ENCODE measurements at places on chromosomes 3 and 15. TPM values are rescaled to one million over a fixed set of nuclear protein-coding genes. Genes with fewer than 3 reads are reported as not detected.

DNA sequence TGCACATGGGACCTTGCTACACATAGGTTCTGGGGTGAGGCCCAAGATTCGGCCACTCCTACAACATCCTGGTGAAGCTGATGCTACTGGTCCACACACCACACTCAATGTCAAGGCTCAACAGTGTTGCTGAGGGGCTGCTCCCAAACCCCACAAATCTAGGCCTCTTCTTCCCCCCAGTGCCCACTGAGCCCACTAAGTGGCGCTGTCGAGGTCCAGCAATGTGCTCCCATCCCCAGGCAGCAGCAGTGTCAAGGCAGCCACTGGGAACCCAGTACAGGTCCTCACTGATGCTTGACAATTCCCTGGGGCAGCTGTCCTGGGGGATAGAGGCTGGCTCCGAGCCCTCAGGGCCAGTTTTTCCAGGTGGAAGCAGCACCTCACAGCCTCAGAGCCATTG, 21.5 kb downstream of the SCN5A start:
- peak; percentile 51 for DNase-seq

DNA sequence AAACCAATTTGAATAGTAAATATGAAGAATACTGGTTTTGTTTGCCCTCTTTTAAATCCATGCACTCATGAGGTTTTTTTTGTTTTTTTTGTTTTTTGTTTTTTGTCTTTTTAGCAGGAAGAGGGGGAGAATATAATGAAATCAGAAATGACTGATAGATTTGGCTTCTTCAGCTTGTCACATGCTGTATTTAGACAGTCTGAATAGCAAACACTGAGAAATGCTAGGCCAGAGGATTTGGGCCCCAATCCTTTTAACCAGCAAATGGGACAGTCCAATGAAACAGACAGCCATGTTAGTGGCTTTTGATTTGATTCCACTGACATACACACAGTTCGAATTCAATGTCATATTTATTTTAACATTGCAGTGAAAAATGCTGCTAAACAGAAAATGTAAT, 14.2 kb upstream of the CEP152 start:
- DNase-seq, result no peak

GABRB3 gene
- 0.40 TPM for total RNA-seq

GRCh38 chr3:124281453-124282316, 289.8 kb upstream of the ROPN1 start:
- DNase-seq, result peak; percentile 74

GRK7 gene
- not detected for total RNA-seq

- DNase-seq, result no peak
Measured at GRCh38 chr3:12458901-12459300, 25.4 kb upstream of the TSEN2 start.

DNA sequence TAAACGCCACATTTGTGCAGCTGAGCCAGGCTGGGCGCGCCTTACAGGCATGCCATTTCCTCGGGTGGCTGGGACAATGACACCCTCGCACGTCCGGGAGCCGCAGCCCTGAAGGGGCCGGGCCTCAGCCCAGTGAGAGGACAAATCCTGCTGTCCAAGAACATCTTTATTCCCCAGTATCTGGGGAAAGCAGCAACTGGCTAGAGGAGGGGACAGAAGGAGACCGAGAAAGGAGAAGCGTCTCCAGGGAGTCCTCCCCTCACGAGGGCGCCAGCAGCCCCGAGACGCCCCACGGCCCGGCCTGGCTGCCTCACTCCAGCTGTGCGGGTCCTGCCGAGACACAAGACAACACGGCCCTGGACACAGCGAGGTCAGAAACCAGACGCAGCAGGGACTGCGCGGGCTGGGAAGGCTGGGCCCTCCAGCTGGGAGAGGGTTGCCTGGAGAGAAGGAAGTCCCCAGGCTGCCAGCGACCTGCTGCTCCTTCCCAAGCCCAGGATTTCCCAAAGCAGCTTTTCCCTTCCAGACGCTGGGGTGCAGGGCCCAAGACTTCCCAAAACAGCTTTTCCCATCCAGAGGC, 130.2 kb downstream of the CHSY1 start:
- peak; percentile 31 for DNase-seq

SUCNR1 gene
- not detected for total RNA-seq

DNA sequence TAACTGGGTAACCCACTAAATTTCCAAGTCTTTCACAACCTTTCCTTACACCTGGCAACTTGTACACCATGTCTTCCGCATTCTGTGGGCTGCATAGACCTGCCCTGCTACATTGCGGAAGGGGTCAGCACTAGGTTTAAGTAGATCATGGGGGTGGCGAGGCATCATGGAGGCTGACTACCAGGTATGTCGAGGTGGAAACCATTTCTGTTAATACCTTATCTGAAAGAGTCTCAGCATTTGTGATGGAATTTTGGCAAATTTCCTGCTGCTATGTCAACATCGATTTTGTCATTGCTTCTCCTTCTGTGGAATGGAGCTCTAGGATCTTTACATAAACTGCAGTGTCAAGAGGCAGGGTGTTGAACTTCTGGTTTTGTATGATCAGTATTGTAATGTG, 187.2 kb downstream of the GHSR start:
- DNase-seq, result no peak

FBXL22 gene
- 0.20 TPM for total RNA-seq

DNA sequence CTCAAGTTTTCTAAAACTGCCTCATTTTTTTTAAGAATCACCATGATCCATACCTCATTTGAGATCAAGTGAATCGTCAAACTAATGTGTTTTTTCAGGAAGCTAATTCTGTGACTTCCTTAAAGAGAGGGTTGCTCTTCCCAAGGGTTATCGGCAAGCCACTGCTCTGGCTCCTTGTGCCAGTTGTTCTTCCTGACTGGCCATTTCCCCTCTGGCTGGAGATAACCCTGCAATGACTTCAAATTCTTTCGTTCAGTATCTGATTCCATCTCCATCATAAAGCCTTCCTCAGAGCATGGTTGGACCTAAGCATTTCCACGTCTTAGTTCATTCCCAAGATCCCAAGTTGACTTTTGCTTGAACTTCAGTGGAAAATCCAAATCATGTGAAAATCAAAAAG, 167.1 kb downstream of the MECOM start:
- no peak for DNase-seq

ISLR gene
- not detected for total RNA-seq

- no peak for DNase-seq
Measured at GRCh38 chr3:31890742-31891469, 90.2 kb downstream of the OSBPL10 start.

- DNase-seq, result no peak
Measured at GRCh38 chr3:102057781-102058421, 208.6 kb downstream of the NFKBIZ start.

GRCh38 chr3:51986010-51986947, 2.9 kb downstream of the ACY1 start:
- DNase-seq, result no peak

KLF15 gene
- 8.1 TPM for total RNA-seq

DNA sequence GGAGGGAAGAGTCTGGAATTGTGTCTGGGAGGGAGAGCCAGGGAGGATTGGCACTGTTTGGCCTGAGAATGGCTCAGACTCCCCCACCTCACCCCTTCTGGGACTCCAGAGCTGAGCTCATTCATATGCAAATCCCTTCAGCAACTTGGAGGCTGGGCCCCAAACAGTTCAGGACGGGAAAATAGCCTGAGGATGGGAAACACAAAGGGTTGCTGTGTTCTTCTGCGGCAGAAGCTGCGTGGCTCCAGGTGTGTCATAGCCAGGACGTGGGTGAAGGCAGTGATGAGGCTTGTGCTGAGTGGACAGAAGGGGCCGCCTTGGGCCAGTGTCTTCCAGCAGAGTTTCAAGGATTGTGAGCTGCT, 16.6 kb downstream of the MASP1 start:
- DNase-seq, result no peak

NAA80 gene
- 3.6 TPM for total RNA-seq

DNA sequence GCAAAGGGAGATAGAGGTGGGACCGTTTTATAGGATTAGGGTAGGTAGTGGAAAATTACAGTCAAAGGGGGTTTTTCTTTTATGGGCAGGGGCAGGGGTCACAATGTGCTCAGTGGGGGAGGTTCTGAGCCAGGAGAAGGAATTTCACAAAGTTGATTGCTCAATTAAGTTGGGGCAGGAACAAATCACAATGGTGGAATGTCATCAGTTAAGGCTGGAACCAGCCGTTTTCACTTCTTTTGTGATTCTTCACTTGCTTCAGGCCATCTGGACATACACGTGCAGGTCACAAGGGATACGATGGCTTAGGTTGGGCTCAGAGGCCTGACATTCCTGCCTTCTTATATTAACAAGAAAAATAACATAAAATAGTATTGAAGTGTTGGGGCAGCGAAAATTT, 453.8 kb downstream of the VGLL3 start:
- DNase-seq, result no peak
